ENCODE measurements at places on chromosomes 1 and 21.

DNA sequence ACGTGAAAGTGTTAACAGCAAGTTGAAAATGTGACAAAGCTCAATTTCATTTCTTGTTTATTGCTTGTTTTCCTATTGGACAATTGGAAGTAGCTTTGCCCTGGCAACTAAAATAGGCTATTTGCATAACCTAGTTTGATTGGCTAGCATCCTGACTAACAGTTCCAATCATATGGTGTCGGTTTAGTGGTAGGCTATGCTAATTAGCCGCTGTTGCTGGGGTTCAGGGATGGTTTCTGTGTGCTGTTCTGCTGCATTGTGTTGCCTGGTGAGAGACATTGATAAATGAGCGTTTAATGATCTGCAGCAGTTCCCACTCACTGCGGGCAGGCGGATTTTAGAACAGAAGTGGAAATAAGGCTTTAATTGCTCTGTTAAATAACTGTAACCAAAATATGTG is 68.5 kb downstream of the DYRK1A start:
- DNase-seq = no peak

- DNase-seq = no peak
Measured at GRCh38 chr1:219460081-219460895, 152.6 kb downstream of the ZC3H11B start.

DNA sequence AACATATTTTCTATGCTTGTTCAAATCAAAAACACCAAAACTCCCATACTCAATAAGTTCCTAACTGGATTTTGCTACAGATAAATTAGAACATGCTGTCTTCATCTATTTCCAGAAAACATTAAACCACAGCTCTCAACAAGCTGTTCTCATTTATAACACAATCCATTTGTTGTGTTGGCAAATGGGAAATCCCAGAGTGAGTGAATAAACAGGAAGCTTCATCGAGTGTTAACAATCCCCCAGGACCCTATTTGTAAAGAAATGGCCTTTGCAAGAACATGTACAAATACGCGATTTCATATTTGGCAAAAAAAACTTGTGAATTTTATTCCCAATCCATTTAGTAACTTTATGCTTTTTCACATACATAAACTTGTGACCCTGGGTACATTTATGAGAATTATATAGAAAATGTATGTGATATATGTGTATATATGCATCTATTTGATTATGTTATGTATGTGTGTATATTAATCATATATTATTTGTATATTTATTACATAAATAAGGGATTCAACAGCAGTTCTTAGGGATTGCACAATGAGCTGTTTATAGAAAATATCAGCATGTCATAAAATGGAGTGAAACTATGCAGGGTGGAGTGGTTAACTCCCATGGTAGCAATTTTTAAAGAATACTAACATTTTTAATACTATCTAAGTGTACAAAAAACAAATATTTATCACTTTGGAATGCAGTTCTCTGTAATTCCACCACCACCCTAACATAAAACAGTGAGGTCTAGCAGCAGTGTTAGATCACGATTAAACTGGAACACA is 160.0 kb downstream of the NEGR1 start:
- DNase-seq = no peak

DNA sequence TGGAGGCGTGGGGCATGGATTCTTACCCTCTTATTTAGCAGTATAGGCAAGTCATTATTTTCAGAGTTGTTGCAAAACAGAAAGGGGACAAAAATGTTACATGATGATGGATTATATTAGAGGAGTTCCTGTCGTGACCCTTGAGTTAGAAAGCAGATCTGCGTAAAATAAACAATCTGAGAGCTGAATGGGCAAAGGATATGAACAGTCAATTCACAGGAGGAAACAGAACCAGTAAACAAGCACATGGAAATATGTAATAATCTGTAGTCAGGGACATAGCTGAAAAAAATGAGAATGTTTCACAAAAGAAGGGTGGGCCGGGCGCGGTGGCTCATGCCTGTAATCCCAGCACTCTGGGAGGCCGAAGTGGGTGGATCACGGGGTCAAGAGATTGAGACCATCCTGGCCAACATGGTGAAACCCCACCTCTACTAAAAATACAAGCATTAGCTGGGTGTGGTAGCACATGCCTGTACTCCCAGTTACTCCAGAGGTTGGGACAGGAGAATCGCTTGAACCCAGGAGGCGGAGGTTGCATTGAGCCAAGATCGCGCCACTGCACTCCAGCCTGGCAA is 20.9 kb downstream of the RCAN1 start:
- DNase-seq = no peak

DNA sequence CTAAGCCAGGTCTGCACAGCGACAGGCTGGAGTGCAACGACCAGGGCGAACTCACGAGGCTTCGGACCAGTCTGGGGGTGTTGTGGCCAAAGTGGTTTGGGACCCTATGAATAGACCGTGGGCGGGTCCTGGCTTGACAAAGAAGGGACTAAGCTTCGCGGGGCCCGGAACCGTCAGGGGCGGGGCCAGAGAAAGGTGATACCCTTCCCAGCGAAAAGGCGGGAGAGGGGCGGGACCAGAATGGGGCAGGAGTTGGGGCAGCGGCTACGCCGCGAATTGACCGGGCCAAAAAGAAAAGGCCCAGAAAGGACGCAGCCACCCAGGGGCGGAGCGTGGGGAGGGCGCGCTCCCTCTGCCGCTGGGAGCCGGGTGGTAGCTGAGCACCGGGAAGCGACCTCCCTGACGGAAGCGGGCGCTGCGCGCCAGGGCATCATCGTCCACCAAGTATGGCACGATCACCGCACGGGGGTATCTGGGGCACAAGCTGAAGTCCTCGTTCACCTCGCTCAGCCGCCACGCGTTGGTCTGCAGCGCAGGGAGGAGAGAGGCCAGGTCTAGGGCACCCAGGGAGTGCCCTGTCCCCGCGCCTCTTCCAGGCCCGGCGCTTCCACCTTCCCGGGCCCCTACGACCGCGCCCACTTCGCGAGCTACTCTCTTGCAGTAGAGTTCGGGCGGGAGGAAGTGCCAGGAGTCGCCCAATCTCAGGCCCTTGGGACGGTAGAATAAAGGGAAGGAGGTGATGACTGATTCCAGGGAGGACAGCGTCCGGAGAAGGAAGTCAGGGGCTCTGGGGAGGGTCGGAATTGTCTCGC is 6.7 kb upstream of the FAM167B start:
- no peak for DNase-seq

- DNase-seq = no peak
Measured at GRCh38 chr1:14255711-14256110, 342.8 kb upstream of the KAZN start.

DNA sequence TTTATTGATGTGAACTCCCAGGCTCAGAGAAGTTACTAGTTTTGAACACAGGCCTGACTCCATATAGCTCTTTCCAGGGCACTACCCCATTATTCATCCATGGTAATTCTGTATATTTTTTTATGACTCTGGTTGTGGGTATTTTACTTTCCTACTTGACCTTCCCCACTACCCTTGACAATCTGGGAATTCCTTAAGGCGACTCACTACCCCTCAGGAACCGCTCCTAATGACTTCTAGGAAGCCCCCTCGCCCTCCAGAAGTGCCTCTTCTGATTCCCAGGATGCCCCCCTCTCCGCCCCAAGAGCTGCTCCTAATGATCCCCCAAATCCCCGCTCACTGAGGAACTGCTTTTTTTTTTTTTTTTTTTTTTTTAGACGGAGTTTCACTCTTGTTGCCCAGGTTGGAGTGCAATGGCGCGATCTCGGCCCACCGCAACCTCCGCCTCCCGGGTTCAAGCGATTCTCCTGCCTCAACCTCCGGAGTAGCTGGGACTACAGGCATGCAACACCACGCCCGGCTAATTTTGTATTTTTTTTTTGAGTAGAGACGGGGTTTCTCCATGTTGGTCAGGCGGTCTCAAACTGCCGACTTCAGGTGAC is 972 bp upstream of the KDM4A start:
- no peak for DNase-seq

DNA sequence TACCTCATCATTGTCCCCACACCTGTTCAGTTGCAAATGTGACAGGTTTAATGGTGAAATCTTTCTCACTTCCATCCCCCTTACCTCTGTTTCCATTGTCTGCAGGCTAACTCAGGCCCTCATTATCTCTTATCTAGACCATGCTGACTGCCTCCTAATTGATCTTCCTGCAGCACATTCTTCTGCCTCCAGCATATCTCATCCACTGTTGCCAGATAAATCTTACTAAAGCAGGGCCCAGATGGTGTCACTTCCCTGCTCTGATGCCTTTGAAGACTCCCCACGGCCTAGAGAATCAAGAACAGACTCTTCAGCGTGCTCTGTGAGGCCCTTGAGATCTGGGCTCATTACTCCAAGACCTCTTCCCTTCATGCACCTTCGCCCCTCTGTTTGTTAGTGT is 230.1 kb downstream of the DUSP10 start:
- no peak for DNase-seq

- no peak for DNase-seq
Measured at GRCh38 chr1:207084232-207084631, 4.4 kb upstream of the C4BPB start.

DNA sequence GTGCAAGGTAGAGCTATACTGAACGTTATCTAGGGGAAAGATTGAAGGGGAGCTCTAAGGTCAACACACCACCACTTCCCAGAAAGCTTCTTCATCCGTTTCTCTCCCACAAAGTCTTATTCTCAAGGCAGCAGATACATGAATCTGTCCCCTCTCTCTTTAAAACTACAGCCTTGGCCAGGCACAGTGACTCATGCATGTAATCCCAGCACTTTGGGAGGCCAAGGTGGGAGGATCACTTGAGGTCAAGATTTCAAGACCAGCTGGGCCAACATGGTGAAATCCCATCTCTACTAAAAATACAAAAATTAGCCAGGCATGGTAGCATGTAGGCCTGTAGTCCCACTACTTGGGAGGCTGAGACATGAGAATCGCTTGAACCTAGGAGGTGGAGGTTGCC is 8.1 kb downstream of the CYP4X1 start:
- DNase-seq = no peak

GRCh38 chr1:42963378-42964043 is 4.8 kb upstream of the SLC2A1 start:
- no peak for DNase-seq

GRCh38 chr21:28617300-28617699 is 375.4 kb downstream of the LTN1 start:
- DNase-seq = no peak

DNA sequence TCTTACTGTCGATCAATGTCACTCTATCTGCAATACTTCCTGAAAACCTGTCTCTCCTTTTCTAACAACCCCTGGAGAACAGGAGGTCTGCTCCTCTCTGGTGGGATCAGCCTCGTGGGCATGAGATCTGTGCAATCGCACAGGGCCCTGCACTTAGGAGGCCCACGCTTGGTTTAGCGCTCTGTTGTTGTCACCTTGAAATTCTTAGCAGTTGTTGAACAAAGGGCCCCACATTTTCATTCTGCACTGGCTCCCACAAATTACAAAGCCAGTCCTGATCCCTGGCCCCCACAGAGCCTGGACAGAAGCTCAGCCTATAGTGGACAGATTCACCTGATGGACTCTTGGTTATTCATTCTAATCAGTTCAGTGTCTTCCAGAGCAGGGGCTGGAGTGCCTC is 18.6 kb downstream of the SPOCD1 start:
- no peak for DNase-seq

GRCh38 chr1:28518745-28519341 is 13.0 kb downstream of the RCC1 start:
- DNase-seq = peak; percentile 29

GRCh38 chr1:189431447-189431846 is 1046.2 kb downstream of the BRINP3 start:
- no peak for DNase-seq

GRCh38 chr1:197924516-197925123 is 7.4 kb downstream of the LHX9 start:
- no peak for DNase-seq

DNA sequence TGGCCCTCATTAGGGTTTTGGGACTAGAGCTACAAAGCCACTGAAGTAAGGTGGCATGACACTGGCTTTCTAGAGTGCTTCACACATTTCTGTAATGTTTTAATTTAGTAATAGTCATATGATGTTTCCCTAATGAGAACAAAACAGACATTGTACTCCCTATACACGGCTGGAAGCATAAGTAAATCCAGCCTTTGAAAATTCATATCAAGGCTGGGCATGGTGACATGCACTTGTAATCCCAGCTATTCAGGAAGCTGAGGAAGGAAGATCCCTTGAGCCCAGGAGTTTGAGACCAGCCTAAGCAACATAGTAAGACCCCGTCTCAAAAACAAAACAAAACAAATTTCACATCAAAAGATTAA is 7.4 kb downstream of the USP48 start:
- DNase-seq = no peak

DNA sequence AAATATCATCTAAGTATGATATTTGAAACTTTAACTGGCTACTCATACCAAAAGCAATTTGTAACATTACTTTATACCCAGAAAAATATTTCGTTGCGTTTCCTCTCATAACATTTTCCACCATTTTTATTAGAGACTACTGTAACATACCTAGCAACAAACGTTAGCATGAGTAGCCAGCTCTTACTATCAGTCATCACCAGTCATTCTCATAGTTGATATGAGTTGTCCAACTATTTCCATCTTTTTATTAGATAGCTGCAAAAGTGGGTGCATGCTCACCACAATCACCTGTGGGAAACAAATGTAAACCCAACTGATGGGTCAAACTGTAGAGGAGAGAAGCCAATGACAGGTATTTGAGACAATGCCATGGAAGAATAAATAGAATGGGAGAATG is 114.6 kb downstream of the AKT3 start:
- DNase-seq = no peak

DNA sequence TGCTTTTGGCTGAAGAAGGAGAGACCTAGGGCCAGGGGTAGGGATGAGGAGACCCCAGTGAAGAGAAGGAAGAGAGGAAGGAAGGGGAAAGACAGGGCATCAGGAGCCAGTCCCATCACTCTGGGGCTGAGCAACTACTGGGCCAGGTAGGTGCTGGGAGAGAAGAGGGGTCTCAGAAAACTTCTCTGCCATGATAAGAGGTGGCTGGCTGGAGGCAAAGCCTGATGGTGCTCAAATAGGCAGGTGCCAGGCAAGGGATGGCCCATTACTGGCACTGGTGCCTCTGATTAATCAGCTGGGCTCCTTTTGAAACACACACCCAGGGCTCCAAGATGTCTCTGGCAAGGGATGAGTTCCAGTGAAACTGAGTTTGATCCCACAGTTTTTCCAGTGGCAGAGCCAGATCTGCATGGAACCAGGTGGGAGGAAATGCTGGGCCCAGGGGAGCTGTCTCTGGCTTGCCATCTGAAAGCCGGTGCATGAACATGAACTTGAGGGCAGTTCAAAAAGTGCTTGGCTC is 2.8 kb downstream of the CSF1 start:
- no peak for DNase-seq

- DNase-seq = no peak
Measured at GRCh38 chr1:233459968-233460367, 132.4 kb downstream of the MAP3K21 start.

- peak; percentile 14 for DNase-seq
Measured at GRCh38 chr21:33403128-33403785, at the start of gene IFNGR2. Gene IFNGR2 (plus strand): TSS chr21:33403413. CDS start chr21:33403544, 131 bp downstream.

DNA sequence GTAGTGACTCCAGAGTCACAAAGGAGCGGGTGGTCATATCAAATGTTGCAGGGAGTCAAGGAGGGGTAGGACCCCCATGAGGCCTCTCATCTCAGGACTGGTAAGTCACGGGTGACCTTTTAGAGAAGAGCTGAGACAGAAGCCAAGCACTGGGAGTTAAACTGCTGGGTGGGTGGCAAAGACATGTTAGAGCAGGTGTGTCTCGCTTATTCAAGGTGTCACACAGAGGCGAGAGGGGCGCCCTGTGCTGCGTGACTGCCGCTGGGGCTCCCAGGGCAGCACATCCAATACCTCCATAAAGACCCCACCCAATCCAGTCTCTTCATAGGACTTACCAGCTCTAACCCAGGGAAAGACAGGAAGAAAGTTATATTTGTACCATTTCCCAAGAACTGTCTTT is 15.2 kb downstream of the CASQ2 start:
- no peak for DNase-seq

Measured in activated CD4-positive, CD25-positive, alpha-beta regulatory T cell (primary cell).